Smooth muscle cell of the umbilical artery (primary cell): ENCODE measurements at places on chromosomes 5 and 9. TPM values are rescaled to one million over a fixed set of nuclear protein-coding genes. Genes with fewer than 3 reads are reported as not detected.

TXNDC8 gene
- total RNA-seq = not detected in 2 replicates

SLC36A3 gene
- total RNA-seq = not detected in 2 replicates

WNK2 gene
- not detected in 2 replicates for total RNA-seq

SELENOP gene
- 0.32 and 1.8 TPM in 2 replicates for total RNA-seq

PCDHGB6 gene
- 2.4 and 2.8 TPM in 2 replicates for total RNA-seq

CDO1 gene
- 0.59 and 1.7 TPM in 2 replicates for total RNA-seq

ZFP2 gene
- 0.55 and 0.89 TPM in 2 replicates for total RNA-seq

HTR1A gene
- total RNA-seq = not detected in 2 replicates

TAF9 gene
- 52.9 and 66.5 TPM in 2 replicates for total RNA-seq

IGIP gene
- 16.2 and 18.7 TPM in 2 replicates for total RNA-seq

FIBCD1 gene
- total RNA-seq = 16.9 and 26.0 TPM in 2 replicates

NSD1 gene
- 41.3 and 55.4 TPM in 2 replicates for total RNA-seq

ARAP3 gene
- total RNA-seq = 8.9 and 14.5 TPM in 2 replicates

GABRP gene
- not detected in 2 replicates for total RNA-seq

PARP8 gene
- 20.7 and 22.3 TPM in 2 replicates for total RNA-seq

ALDH1B1 gene
- total RNA-seq = 39.5 and 62.5 TPM in 2 replicates

NR5A1 gene
- not detected in 2 replicates for total RNA-seq

PCDHB9 gene
- total RNA-seq = 0.18 and 0.30 TPM in 2 replicates

IL17B gene
- 0.59 TPM in 1 of 2 replicates, not detected in the other for total RNA-seq

CSF2 gene
- 1.2 TPM in 1 of 2 replicates, not detected in the other for total RNA-seq

HMMR gene
- 2.7 and 29.6 TPM in 2 replicates for total RNA-seq

ENC1 gene
- 217 and 309 TPM in 2 replicates for total RNA-seq

MTAP gene
- total RNA-seq = 40.1 and 88.5 TPM in 2 replicates

NDOR1 gene
- 2.7 and 5.4 TPM in 2 replicates for total RNA-seq

IFNA21 gene
- total RNA-seq = not detected in 2 replicates

ACOT12 gene
- 0.23 TPM in 1 of 2 replicates, not detected in the other for total RNA-seq

NPR2 gene
- total RNA-seq = 30.6 and 38.0 TPM in 2 replicates

CYLC2 gene
- total RNA-seq = not detected in 2 replicates

BHMT gene
- total RNA-seq = not detected in 2 replicates

RLN1 gene
- total RNA-seq = not detected in 2 replicates

ANXA2R gene
- total RNA-seq = 1.2 and 1.9 TPM in 2 replicates

OLFM1 gene
- total RNA-seq = 2.4 and 2.9 TPM in 2 replicates

PRRC2B gene
- 53.7 and 153 TPM in 2 replicates for total RNA-seq

SLC6A18 gene
- not detected in 2 replicates for total RNA-seq

PCDHAC2 gene
- 0.30 and 0.32 TPM in 2 replicates for total RNA-seq

SV2C gene
- total RNA-seq = not detected in 2 replicates

SRP19 gene
- total RNA-seq = 87.3 and 105 TPM in 2 replicates

CCDC180 gene
- total RNA-seq = 1.4 and 1.8 TPM in 2 replicates

CRHBP gene
- not detected in 2 replicates for total RNA-seq

FBP1 gene
- not detected in 2 replicates for total RNA-seq

FSTL4 gene
- not detected in 2 replicates for total RNA-seq

CNTNAP3 gene
- total RNA-seq = 0.30 and 3.6 TPM in 2 replicates

GARIN3 gene
- not detected in 2 replicates for total RNA-seq

PCDHA2 gene
- 0.05 TPM in 1 of 2 replicates, not detected in the other for total RNA-seq

OBP2B gene
- total RNA-seq = not detected in 2 replicates

CCDC112 gene
- total RNA-seq = 5.0 and 8.4 TPM in 2 replicates

RMI1 gene
- total RNA-seq = 6.8 and 9.8 TPM in 2 replicates

ANKRD31 gene
- under 0.01 and 0.14 TPM in 2 replicates for total RNA-seq

SHISAL2B gene
- total RNA-seq = not detected in 2 replicates

ABO gene
- not detected in 2 replicates for total RNA-seq

TRMT10B gene
- 3.6 and 3.8 TPM in 2 replicates for total RNA-seq

ARHGEF37 gene
- 0.30 and 0.32 TPM in 2 replicates for total RNA-seq

ARHGEF28 gene
- total RNA-seq = 3.0 and 8.1 TPM in 2 replicates

KIF4B gene
- total RNA-seq = 0.09 TPM in 1 of 2 replicates, not detected in the other

COL5A1 gene
- 1,286 and 1,941 TPM in 2 replicates for total RNA-seq

AMBP gene
- total RNA-seq = not detected in 2 replicates

C9orf50 gene
- total RNA-seq = not detected in 2 replicates
